ENCODE measurements at places on chromosomes 3 and 15.

DNA sequence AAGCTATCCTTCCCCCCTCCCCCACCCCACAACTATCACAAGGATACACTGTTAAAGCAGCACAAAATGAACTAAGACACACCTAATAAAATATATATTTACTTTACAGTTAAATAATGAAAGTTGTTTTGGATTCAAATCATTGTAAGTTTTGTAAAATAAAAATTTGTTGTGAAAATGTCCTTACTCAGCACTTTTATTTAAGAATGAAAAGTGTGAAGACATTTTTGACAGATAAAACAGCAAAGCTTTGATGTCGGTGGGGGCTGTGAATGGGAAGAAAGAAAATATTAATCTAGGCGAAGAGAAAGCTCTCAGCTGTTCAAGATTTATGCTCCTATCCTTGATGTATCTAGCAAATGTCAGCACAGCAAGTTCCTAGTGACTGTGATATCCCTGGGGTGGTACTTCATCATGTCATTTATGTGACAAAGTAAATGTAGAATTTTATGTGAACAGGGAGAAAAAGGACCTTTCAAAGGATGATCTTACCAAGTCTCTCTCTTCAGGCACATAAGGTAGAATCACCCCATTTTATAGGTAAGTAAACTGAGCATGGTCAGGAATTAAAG lies 216.4 kb downstream of the ROBO1 start:
- DNase-seq: no peak

DNA sequence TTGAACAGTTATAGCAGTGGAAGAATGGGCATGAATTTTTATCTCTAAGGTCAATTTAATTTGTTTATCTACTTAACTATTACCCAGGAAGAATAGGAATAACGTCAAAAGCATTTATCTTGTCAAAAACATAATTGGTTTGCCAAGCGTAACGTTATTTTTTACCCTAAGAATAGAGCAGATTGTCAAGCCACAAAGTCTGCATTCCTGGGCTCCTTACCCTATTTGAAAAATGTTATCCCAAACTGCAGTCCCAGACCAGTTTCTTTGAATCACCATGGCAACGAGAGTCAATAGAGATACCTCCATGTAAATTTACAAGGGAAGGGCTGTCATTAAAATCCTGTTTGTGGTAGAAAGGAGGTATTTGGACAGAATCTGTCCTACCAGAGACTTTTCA lies 61.1 kb downstream of the CPNE4 start:
- no peak for DNase-seq

DNA sequence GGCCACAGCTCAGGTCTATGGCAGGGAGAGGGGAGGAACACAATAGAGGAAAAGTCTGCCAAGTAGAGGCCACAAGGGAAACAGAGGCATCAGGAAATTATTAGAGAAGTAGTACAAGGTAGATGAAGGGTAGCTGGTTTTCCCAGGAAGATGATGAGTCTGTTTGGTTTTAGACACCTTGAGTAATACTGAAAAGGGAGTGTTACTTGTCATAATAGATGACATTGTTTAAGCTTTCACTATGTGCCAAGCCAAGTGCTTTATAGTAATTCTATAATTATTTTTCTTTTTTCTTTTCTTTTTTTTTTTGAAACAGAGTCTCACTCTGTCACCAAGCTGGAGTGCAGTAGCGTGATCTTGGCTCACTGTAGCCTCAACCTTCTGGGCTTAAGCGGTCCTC lies 13.7 kb downstream of the PXK start:
- no peak for DNase-seq

DNA sequence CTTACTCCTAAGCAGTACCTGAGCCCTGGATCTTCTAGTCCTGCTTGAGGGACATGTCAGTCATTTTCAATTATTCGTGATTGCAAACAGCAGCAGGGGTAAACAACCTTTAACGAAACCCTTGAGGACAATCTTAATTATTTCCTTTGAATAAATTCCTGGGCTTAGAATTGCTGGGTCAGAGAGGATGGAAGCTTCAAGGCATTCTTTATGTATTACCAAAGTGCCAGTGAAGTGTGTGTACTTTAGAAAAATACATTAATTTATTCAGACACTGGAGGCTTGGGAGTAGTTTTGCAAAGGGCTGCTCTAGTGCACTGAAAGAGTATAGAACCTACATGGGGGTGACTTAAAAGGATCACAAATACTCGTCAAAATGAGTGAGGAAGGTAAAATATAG lies 280.8 kb upstream of the LRRFIP2 start:
- DNase-seq: no peak

- DNase-seq: no peak
These were observed 16.0 kb downstream of the NR2F2 start for GRCh38 chr15:96346409-96346970.

DNA sequence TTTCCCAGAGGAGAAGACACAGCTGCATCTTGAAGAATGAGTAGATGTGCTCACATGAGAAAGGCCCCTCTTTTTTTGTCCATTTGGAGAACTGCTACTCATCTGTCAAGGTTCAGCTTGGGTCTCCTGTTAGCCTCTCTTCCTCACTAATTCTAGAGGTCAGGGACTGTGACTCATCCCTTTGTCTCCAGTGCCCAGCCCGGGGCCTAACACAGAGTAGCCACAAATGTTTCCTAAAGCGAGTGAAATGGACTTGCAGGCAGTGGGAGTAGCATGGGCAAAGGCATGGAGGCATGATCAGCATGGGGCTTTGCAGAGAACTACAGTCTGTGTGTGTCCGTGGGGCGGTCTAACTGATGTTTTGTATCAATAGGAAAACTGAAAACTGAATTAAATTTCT lies 33.9 kb upstream of the MRPS22 start:
- no peak for DNase-seq
